Thyroid gland (tissue), 4 donors: ENCODE measurements at places on chromosomes 16 and 17. TPM values are rescaled to one million over a fixed set of nuclear protein-coding genes. Genes with fewer than 3 reads are reported as not detected.

CD79B gene
- not detected for total RNA-seq

ATP6V0A1 gene
- total RNA-seq: 149 TPM

AXIN2 gene
- 44.7 TPM for total RNA-seq

CCL15 gene
- 0.33 TPM for total RNA-seq

ABCA8 gene
- total RNA-seq: 95.4 TPM
